Effector memory CD8-positive, alpha-beta T cell (primary cell): ENCODE measurements at places on chromosomes 11 and 22.

GRCh38 chr11:123212406-123212805 lies 17.4 kb upstream of the CLMP start:
- no peak for DNase-seq

DNA sequence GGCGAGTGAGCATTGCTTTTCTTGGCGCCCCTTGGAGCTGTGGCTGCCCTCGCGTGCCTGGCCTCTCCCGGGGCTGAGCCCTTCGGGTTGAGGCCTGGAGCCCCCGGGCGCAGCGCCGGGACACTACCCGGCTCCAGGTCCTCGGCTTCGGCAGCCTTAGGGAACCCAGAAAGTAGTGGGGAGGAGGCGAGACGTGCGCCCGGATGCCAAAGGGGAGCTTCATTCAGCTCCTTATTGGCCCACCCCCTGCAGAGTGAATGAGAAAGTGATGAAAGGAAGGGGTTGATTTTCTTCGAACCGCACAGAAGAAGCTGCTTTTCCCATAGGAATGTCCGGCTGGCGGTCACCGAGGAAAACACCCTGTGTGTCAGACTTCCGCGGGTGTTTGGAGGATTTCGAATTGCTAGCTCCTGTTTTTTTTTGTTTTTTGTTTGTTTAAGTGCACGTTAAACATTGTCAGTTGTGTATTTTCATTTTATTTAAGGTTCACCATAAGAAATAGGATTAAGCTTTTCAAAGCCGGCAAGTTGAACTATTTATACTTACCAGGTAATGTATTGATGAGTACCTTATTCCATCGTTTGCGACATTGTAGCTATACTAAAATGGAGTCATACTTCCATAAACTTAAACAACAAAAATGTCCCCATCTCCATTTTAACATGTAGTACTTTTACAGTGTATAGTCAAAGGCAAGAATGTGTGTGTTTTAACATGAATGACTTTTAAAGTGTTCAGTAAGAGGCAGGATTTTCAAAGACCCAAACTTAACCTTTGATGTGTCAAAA lies 841 bp upstream of the EIF4G2 start:
- no peak for DNase-seq

DNA sequence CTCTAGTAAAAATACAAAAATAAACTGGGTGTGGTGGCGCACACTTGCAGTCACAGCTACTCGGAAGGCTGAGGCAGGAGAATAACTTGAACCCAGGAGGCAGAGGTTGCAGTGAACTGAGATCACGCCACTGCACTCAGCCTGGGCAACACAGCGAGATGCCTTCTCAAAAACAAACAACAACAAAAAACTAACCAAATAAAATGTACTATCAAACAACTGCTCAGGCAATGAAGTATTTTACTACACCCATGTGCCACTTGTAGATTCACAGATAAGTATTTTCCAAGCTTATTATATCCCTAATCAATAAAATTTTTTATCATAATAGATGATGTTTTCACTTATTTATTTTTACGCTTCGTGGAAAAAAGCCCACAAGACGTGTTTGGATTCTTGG lies 924 bp downstream of the C11orf65 start:
- no peak for DNase-seq

DNA sequence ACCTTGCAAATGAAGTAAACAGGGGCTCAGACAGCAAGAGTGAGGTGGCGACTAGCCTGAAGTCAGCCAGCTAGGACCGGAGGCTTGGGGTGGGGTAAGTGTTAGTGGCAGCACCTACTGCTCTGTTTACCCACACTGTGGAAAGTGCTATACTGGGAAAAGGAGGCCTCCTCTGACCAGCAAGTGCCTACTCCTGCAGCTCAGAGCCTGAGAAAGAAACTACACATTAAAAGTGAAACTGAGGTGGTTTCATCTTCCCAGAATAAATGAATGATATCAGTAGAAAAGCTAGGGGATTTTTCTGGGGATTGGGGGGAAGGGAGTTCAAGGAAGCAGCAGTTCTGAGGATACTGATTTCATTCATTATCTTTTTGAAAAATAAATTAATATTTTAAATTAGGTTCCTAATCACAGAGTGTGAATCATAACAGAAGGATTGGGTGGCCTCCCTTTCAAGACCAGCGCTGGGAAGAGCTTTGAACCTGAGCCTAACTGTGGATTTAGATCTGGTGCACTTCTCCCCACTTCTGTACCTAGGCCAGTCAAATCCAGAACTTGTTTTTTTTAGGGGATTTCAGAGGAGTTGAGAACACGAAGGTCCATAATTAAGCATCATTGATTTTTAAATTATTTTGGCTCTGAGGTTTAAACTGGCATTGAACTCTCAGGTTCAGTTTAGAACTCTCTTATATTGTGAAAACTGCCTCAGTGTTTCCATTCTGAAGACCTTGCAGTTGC lies 48.1 kb upstream of the GRAMD1B start:
- DNase-seq, result no peak

DNA sequence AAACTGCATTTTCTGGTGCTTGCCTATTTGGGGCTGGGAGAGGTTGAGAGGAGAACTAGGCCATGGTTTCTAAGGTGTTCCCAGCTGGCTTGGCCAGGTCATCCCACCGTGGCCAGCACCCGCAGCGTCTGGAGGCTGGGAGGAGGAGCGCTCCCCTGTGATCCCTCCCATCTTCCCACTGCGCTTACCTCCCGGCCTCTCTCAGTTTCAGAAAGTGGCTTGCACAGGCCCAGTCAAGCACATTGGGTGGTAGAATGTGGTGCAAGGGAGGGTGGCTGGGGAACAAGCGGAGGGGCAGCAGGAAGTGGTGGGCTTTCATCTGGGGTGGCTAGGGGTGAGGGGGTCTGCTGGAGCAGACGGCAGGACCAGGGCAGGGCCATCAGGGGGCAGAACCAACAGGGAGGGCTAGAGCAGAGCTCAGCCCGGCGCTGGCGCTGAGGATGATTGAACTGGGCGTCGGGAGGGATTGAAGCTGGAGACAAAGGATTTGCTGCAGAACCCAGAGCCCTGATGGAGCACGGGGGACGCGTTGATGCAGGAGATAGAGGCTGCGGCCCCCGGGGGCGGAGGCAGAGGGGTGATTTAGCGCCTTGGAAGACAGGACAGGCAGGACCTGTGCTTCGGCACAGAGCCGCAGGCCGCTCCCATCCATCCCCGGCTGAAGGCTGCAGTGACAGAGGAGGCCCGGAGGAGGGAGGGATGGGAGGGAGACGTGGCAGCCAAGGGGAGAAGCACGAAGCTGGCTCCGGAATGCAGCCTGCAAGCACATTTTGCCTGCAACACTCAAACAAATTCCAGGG lies 76.0 kb downstream of the TRIM29 start:
- DNase-seq, result no peak

- DNase-seq, result no peak
Measured at GRCh38 chr22:43928468-43928867, 4.9 kb downstream of the PNPLA3 start.
